Hematopoietic multipotent progenitor cell treated with erythropoietin and hydrocortisone succinate and interleukin-3 and kit ligand, for 4 days (in vitro differentiated cells): ENCODE measurements at places on chromosomes 12 and 14.
A peak's percentile ranks its signal among the peaks of the same experiment; 100 is the strongest.

GRCh38 chr12:33596061-33596460 is 156.4 kb upstream of the SYT10 start:
- no peak for DNase-seq

DNA sequence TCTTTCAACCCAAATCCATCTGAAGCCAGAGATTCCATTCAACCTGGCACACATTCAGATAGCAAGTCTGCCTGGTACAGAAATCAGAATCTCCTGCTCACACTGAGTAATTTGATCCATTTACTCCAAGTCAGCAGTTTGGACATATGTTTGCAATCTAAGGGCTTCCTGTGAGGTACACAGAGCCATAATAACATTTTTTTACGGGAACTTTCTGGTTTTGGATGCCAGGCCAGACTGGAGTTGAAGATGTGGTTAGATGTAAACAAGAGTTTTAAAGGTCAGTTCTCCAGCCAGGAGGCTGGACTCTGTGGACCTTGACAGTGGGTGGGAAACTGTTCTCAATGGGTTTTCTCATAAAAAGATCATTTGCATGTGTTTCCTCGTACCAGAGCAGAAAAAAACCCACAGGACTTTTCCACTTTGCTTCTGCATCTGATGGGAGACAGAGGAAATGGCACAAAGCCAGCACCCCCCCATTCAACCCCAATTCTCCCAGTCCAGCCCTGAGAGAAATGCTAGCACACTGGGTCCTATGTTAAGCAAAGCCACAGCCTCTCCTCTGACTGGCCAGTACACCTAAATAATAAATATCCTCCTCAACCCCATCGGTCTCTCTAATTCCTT is 17.7 kb upstream of the TSPAN11 start:
- DNase-seq, result no peak

DNA sequence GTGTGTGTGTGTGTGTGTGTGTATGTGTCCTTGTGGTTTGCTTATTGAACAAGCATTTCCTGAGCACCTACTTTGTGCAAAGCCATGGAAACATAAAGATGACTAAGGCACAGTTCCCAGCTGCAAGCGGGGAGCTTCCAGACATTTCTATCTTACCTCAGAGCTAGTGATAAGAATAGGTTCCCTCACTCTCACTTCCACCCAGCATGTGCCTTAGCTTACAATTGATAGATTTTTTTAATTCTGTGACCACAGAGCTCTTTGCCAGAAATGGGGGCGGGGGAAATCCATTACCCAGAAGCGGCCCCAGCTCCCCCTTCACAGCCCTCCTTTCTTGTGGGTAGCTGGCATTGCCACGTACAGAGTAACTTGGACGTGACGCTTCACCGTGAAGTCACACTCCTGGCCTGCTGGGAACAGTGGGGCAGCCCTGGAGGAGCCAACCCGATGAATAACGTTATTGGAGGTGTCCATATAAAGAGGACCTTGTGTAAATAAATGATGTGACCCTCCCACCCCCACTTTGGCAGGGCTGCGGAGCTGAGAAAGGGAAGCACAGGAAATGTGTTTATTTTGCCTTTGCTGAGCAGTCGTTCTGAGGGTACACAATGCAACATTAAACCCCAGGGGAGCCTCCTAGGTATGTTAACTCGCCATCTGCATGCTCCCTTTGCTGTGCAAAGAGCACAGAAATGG is 238.9 kb downstream of the CHST11 start:
- peak; percentile 82 for DNase-seq

GRCh38 chr14:92412912-92413311 is 89.9 kb downstream of the SLC24A4 start:
- no peak for DNase-seq

GRCh38 chr12:13198876-13199275 is 2.4 kb downstream of the EMP1 start:
- DNase-seq, result no peak

DNA sequence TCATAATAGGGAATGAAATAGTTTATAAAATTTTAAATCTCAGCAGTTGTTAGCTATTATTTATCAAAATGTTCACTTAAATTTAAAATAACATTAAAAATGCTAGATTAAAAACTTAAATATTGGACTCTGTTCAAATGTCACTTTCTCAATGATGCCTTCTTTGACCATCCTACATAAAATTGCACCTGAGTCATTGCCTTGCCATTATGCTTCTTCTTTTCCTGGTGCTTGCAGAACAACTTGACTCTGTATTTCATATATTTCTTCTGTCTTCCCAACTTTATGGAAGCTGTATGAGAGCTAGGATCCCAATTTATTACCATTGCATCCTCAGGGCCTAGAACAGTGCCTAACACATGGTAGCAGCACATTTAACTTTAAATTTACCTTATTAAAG is 37.3 kb upstream of the CPM start:
- DNase-seq, result no peak

DNA sequence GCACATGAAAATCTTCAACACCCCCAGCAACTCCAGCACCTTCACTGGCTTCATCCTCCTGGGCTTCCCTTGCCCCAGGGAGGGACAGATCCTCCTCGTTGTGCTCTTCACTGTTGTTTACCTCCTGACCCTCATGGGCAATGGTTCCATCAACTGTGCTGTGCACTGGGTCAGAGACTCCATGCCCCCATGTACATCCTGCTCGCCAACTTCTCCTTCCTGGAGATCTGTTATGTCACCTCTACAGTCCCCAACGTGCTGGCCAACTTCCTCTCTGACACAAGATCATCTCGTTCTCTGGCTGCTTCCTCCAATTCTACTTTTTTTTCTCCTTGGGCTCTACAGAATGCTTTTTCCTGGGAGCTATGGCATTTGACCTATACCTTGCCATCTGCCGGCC is 11.5 kb upstream of the OR11G2 start:
- DNase-seq, result peak; percentile 55

- no peak for DNase-seq
These were observed 35.5 kb upstream of the OR5AU1 start for GRCh38 chr14:21191261-21191808.

- DNase-seq, result no peak
These were observed 982.2 kb upstream of the FBXO33 start for GRCh38 chr14:40414386-40414785.

DNA sequence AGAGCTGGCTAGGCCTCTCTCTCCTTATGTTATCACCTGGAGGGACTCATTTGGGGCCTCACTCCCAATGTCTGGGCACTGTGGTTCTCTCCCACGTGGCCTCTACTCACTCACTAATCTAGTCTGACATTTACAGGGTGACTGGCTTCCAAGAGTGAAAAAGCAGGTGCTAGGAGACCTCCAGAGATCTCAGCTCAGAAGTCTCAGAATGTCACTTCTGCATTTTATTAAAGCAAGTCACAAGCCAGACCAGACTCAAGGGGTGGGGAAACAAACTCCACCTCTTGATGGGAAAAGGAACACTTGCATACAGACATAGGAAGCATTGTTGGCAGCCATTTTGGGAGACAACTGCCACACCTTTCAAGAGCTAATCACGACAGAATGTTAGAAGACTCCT is 175.9 kb downstream of the MON2 start:
- DNase-seq, result peak; percentile 47
